ENCODE measurements at places on chromosomes 16 and 17.

- peak; percentile 6 for DNase-seq
Observed at GRCh38 chr16:25838724-25839186, 147.0 kb downstream of the HS3ST4 start.

- DNase-seq, result peak; percentile 63
Observed at GRCh38 chr17:77473615-77474226, 333.0 kb downstream of the SEC14L1 start.

- DNase-seq, result no peak
Observed at GRCh38 chr16:70715055-70715858, 29.4 kb upstream of the MTSS2 start.

- DNase-seq, result peak; percentile 50
Observed at GRCh38 chr16:4693956-4694641, 737 bp downstream of the NUDT16L1 start.

DNA sequence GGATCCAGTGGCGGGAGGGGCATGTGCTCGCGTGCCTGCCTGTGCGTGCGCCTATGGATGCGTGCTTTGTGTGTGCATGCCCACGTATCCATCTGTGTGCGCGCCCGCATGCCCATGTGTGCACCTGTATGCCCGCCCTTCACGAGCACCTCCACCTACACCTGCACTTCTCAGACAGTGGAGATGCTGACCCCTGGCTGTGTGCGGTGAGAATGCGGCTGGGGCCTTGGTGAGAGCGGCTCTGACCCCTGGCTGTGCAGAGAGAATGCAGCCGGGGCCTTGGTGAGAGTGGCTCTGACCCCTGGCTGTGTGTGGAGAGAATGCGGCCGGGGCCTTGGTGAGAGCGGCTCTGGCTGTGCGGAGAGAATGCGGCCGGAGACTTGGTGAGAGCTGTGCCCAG lies 33.9 kb downstream of the AXIN1 start:
- no peak for DNase-seq
